ENCODE measurements at places on chromosomes 13 and 19.
A peak's percentile ranks its signal among the peaks of the same experiment; 100 is the strongest.

- DNase-seq: no peak
Measured at GRCh38 chr13:29125191-29125933, 305.2 kb downstream of the MTUS2 start.

- DNase-seq: no peak
Measured at GRCh38 chr13:48985756-48986155, 10.0 kb downstream of the FNDC3A start.

DNA sequence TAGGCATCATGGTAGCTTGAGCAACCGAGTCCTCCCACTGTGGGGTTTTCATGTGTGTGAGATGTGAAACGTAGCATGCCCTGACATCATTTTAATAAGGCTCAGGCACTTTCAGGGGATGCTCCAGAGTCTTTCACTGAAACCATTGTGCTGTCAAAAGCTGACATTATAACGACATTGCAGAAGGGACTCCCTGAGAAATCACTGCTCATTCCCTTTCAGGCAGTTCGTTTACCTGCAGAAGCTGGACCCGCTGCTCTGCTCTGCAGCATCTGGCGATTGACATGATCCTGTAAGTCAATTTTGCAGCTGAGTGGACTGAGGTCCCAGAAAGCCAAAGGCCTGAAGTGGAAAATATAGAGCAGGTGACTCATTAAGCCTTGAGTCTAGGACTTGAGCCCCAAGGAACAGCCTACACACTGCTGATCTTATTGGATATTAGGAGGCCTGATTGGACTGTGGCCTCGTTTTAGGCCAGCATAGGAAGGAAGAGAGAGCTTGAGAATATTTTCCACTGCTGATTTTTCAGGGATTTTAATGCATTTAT lies 54.0 kb upstream of the CNMD start:
- DNase-seq: no peak

DNA sequence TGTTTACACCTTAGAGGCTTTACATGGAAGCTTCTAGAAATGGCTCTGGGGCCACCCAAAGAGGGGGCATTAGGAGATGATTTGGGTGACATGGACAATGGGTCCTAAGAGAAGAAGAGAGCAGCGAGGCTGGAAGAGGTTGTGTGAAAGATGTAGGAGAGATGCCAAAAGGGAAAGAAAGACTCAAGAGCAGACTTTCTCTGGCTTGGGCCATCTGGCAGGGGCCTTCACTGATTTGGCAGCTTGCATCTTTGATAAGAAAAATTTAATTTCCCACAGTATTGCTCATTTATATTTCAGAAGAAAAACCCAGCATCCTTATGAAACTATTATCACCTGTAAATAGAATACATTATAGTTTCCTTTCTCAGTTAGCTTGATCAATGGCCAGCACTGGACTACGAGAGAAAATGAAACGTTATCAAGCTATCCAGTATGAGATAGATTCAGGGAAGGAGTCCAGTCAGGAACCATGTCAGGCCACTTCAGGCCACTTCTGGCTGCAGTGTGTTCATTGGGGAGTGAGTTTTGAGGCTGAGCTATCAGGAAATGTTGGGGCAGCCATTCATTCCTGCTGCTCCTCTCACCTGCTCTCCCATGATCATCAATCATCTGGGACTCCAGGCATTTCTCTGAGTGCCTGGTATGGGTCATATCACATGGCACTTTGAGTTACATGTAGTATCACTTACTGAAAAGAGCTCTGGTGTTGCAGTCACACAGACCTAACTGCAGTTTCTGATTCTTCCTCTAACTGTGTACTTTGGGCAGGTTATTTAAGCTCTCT lies 10.3 kb downstream of the SCEL start:
- DNase-seq: no peak

DNA sequence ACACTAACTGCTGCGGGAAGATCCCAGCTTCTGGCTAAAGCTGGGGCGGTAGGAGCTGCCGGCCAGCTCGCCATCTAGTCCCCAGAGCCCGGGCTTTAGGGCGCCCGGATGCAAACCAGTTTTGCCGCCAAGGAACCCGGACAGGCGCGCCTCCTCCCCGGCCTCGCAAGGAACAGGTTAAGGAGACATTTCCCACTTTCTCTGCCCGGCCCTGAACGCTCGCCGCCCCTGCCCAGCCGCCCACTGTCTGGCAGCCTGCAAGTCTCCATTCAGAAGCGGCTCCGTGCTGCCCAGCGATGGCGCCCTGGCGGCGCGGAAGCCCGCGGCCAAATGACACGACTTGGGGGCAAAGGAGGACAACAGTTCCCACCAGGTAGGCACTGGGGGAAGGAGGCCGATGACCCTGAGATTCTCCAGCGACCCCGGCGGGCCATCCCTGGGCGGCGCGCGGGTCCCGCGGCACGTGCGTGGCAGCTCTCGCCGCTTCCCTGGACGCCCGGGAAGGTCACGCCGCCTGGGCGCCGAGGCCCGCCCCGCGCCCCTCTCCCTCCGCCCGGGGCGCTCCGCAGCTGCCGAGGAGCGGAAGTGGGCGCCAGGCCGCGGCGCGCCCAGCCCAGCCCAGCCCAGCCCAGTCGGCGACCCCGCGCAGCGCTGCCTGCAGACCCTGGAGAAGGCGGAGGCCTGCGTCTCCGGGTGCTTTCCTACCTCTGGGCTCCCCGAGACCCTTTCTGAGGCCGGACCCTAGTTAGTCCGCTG lies 42.2 kb upstream of the HNRNPA1L2 start:
- DNase-seq: no peak

- DNase-seq: no peak
Measured at GRCh38 chr19:42075364-42075615, 676 bp upstream of the ZNF574 start.

GRCh38 chr13:107205318-107206104 lies 637.6 kb upstream of the ARGLU1 start:
- peak; percentile 44 for DNase-seq

GRCh38 chr19:5826531-5827341 lies 12.8 kb downstream of the FUT6 start:
- no peak for DNase-seq

- no peak for DNase-seq
Measured at GRCh38 chr19:49570997-49571676, 9.2 kb downstream of the NOSIP start.

DNA sequence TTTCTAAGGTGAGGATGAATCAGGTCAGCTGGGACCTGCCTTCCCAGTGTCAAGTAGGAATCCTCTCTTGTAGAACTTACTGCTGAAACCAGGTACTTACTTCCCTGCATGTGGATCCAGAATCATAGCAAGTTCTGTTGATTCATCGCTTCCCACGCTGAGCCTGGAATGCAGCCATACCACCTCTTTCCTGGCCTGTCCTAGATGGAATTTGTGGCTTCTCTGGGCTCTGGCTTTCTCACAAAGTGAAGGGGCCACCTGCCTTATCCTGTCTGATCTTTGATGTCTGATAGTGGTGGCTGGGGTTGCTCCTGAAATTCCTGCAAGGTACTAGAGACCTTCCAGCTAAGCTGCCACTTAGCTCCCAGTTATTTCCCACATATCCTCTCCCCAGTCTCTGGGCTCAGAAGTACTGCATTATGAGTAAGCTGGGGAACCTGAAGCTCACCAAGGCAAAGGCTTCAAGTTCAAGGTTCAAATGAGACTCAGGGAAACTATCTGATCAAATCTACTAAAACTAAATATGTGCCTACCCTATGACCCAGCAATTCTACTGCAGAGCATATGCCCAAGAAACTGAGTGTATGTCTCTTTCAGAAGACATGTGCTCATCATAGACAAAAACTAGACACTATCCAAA lies 103.5 kb downstream of the SUCLA2 start:
- no peak for DNase-seq
